ENCODE measurements at places on chromosomes 5 and 9.

DNA sequence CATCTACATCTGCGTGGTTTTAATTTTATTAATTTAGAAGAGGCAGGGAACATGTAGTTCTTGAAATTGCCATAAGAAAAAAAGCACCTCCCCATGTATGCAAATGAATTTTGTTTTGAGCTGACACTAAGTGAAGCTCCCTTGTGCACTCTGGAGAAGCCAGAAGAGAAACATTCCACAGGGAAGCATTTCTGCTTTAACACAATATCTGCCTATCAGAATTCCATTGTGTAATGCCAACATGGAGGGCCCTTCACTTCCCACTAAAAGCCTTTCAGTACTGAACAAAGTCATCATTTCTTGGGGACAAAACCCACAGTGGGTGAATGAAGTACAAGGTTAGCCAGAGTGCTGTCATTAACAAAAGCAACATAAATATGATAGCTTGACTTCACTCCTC lies 59.7 kb downstream of the PRELID2 start:
- no peak for DNase-seq

DNA sequence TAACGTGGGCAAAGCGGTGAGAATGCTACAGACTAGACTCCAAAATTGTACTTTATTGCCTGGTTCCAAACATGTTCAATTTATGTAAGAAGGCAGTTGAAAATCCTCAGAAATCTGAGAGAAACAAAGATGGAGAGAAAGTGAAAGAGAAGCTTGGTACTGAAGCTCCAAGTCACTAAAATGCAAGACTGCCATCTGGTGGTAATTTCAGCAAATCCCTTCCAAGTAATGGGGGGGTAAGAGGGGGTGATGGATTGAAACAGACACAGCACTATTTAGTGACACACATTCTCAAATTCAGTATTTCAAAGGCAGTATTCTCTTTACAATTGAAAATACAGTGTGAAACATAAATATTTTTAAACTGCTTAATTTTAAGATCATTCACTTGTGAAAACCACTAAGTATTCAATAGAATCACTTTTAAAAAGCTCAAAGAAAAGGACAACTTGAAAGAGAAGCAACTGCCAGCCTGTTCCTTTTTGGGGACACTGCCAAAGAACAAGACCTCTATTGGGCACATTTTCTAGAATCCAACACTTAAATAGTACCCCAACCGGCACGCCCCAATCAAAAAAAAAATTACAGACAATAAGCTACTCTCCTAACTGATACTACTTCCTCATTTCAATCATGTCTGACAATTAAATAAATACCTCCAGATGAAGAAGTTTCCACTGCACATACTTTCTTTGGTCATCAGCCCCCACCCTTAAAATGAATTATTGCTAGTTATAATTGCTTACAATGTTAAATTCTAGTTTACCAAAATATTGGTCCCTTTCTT lies 131.5 kb downstream of the AGTPBP1 start:
- DNase-seq: peak; percentile 65

GRCh38 chr5:109946610-109947009 lies 256.9 kb downstream of the MAN2A1 start:
- no peak for DNase-seq

GRCh38 chr9:87529671-87530070 lies 32.0 kb downstream of the DAPK1 start:
- DNase-seq: no peak
